ENCODE measurements at places on chromosomes 4 and X.

DNA sequence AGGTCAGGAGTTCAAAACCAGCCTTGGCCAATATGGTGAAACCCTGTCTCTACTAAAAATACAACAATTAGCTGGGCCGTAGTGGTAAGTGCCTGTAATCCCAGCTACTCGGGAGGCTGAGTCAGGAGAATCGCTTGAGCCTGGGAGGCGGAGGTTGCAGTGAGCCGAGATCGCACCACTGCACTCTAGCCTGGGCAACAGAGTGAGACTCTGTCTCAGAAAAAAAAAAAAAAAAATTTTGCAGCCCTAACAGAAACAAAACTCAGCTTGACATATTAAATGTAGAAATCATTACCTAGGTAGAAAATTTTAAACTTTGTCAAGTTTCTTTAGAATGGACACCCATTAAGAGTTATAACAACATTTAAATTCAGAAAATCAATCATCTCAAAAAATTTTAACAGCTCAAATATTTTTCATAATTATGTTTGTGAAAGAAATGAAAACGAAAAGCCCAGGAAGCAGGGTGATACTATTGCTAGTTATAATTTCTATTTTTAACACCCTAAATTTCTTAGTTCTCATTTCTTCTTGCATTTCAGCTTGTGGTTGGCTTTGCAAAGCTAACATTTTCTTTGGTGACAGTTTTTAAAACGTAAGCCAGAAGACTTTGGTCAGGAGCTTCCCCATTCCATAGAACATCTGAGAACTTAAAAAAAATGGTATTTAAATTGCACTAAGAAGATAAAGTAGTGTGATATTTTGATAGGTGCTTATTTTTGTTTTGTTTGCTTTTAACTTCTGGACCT is 33.3 kb upstream of the RBBP7 start:
- DNase-seq = no peak

DNA sequence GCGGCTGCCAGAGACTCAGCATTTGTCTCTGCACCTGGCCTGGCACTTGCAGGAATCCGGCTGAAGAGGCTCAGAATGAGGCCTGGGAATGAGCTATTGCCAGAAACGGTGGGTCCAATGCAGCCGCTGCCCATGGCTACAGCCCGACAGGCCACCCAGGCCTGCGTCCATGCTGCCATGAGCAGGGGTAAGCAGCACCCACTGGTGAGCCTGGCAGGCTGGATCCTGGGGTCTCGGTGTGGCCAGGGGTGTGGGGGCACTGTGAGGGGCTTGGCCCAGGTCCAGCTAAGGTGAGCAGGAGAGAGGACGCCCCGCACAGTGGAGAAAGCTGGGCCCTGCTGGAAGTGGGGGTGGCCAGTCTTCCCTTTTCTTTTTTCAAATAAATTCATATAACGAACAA is 60.3 kb upstream of the MXD4 start:
- DNase-seq = no peak

DNA sequence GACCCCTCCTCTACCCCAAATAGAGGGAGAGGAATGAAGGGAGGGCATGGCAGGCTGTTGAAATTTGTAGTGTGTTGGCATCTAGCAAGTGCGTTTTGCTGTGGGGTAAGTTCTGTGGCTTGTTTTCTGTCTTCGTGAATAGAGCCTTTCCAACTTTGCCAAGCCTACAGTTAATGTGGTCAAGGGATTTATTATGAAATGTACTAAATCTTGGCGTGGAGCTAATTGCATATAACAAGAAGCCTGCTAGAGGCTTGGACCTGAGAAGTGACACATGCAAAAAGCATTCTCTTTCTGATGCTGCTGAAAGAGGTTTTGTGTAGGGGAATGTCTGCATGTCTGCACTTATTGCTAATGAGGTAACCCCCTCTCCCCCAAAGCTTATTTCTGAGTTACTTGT is 132.2 kb downstream of the BMPR1B start:
- no peak for DNase-seq

DNA sequence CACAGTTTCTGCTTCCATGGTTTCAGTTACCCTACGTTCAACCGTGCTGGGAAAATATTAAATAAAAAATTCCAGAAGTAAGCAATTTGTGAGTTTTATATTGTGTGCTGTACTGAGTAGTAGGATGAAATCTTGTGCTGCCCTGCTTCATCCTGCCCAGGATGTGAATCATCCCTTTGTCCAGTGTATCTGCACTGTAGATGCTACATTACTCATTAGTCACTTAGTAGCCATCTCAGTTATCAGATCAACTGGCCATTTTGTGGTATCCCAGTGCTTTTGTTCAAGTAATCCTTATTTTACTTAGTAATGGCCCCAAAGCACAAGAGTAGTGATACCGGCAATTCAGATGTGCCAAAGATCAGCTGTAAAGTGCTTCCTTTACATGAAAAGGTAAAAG is 97.9 kb downstream of the COX18 start:
- no peak for DNase-seq

GRCh38 chrX:135437867-135438733 is 16.4 kb downstream of the SMIM10L2A start:
- DNase-seq = no peak

DNA sequence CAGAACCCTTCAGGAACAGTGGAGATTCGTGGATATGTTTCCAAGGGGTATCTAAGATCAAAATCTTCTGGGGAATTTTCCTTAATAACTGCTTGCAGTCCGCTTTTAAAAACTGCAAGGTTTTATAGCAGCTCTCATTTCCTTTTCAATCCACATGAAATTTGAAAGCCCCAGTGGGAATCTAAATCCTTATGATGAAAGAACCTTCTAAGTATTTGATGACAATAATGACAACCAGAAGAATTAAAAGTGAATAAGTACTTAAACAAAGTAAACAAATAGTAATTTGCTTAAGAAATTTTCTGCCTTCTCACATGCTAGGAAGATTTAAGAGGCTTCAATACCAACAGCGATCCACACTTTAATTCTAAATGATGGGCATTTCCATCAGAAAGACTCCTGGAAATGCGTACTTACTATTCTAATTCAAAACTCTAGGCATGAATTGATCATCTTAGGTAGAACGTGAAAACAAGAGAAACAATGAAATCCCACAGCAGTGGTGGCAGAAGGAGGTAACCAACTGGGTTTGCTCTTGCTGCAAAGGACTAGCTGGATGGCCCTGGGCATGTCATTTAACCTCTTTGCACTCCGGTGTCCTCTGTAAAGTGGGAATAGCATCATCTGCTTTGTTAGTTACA is 37.6 kb upstream of the S100G start:
- DNase-seq = no peak

- DNase-seq = no peak
Measured at GRCh38 chr4:52822583-52822971, 39.5 kb upstream of the RASL11B start.

GRCh38 chr4:6453688-6453990 is 18.8 kb downstream of the PPP2R2C start:
- no peak for DNase-seq

GRCh38 chrX:119503484-119503861 is 35.2 kb downstream of the SLC25A5 start:
- DNase-seq = no peak

- DNase-seq = no peak
Measured at GRCh38 chr4:151530230-151530629, 121.3 kb downstream of the FHIP1A start.

DNA sequence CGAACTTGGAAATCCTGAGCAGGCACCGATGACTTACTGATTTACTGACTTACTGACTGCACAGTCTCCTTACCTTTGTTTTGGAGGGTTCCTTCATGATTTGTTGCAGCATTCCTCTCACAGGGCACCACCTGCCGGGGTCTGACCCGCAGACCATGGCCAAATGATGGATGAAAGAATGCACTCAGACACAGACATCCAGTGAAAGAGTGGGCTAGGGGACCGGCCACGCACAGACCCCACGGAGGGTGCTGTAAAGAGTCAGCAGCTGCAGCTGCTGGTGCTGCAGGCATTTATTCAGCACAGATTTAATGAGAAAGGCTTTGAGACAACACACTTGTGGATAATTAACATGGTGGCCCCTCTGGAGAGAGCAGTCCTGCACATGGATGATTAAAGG is 3.4 kb downstream of the MAGEB5 start:
- no peak for DNase-seq

- no peak for DNase-seq
Measured at GRCh38 chr4:30537456-30537855, 182.7 kb upstream of the PCDH7 start.

DNA sequence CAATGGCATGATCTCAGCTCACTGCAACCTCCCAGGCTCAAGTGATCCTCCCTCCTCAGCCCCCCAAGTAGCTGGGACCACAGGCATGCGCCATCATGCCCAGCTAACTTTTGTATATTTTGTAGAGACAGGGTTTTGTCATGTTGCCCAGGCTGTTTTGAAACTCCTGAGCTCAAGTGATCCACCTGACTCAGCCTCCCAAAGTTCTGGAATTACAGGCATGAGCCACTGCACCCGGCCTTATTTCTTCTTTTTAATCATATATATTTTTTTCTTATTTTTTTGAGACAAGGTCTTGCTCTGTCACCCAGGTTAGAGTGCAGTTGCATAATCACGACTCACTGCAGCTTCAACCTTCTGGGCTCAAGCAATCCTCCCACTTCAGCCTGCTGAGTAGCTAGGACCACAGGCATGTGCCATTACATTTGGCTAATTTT is 184.0 kb downstream of the TSPAN5 start:
- DNase-seq = no peak

GRCh38 chrX:130120746-130121504 is 10.6 kb upstream of the ELF4 start:
- DNase-seq = peak; percentile 61

GRCh38 chrX:65451663-65452062 is 82.9 kb downstream of the LAS1L start:
- DNase-seq = peak; percentile 1

- DNase-seq = no peak
Measured at GRCh38 chrX:38006291-38006690, at the start of gene SYTL5. SYTL5 (plus strand) TSS chrX:38006553; CDS start chrX:38033890, 27,337 bp downstream.

Data from GM12892 (cell line).